ENCODE measurements at places on chromosomes 2 and 18. TPM values are rescaled to one million over a fixed set of nuclear protein-coding genes. Genes with fewer than 3 reads are reported as not detected.
A peak's percentile ranks its signal among the peaks of the same experiment; 100 is the strongest.

- no peak for DNase-seq
Measured at GRCh38 chr2:12809526-12809925, 92.8 kb downstream of the TRIB2 start.

- DNase-seq, result no peak
Measured at GRCh38 chr18:58497845-58498244, 131.0 kb downstream of the ALPK2 start.

DNA sequence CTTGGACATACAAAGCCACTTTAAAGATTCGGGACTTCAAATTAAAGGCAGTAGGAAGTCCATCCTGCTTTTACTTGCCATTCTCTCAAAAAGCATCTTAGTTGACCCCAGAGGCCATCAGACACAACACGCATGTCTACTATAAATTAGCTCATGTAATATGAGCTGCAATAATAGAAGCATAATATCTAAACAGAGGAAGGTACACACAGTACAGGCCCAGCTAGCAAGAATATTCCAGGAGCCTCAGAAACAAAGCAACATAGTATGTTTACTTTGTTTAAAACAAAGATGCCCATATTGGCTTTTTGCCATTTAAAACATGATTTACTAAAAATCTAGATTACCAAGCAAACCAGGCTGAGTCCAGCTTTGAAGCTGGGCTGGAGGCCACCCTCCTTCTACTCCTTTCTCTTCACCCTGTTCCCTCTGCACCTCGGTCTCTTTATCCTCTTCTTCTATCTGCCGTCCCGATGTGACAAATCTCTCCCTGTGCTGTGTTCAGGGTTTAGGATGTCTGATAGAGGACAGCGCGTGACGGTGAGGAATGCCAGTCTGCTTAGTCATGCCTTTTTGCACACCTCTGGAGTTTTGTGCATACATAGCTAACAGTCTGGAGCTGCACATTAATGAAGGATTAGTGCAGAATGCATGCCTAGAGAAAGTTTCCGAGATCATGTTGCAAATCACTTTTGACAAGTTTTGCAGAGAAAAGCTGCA lies 28.2 kb downstream of the DTNA start:
- DNase-seq, result no peak

- DNase-seq, result no peak
Measured at GRCh38 chr18:68676913-68677312, 38.0 kb downstream of the TMX3 start.

DNA sequence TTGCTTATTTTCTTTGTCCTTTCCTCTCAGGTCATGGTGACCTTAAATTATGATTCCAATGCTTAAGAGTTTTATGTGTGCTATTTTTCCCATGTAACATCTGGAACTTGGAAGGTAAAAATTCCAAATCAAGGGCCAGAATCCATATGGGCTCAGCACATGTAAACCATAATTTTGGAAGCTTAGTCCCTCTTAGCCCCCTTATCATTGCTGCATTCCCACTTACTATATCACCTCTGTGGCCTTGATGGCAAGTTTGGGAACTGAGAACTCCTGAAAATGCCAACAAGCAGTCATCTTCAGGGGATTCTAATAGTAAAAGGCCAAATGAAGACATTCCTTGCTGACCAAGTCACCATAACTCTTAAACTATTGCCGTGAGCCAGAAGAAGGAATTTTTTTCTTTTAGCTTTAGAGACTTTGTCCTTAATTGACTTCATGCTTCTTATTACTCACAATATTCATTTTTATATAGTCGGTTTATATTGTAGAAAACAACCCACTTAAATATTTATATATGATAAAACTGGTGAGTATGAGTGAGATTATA lies 251.4 kb downstream of the SLC8A1 start:
- no peak for DNase-seq

DNA sequence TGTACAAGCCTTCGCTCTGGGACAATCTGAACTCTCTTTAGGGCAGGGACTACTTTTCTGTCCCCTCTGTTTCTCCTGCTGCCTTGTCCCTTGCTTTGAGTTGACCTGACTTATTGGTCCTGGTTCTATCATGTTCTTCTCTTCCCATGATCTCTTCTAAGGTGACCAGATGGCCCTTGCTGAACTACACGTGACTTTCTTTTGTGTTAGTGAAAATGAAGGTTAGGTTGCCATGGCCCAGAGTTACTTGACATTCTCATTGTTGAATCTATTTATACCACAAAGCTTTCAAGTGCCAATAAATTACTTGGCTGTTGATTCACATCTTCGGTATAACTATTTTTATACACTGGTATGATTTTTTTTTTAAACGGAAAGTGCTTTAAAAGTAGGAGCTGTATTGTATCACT lies 24.4 kb downstream of the MRPL33 start:
- DNase-seq, result no peak

DNA sequence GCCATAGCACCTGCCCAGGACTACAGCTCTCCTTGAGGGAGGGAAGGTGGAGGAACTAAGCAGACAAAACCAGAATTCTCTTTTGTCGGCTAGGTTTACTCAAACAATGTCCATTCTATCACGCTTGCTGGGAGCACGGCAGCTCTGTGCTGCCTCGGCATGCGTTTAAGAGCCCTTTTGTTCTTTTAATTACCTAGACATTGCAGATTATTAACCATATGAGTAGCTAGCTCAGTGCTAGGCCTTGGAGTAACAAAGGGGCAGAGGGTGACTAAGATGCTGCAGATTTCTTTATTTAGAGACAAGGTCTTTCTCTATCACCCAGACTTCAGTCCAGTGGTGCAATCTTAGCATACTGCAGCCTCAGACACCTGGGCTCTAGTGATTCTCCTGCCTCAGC lies 11.1 kb downstream of the MSGN1 start:
- DNase-seq, result no peak

DNA sequence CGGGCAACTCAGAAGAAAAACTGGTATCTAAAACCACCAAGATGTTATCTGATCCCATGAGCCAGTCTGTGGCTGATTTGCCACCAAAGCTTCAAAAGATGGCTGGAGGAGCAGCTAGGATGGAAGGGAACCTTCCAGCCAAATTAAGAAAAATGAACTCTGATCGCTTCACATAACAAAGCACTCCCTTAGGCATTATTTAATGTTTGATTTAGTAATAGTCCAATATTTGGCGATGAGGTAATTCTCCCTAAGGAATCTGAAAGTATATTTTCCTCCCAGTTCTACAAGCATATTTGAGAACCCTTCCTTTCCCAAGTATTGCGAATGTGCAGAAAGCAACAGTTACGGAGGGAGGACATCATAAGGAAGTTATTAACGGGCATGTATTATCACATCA lies 156.6 kb downstream of the KCNJ3 start:
- no peak for DNase-seq

GRCh38 chr2:112259509-112260294 lies 4.9 kb upstream of the ZC3H8 start:
- DNase-seq, result peak; percentile 77

DNA sequence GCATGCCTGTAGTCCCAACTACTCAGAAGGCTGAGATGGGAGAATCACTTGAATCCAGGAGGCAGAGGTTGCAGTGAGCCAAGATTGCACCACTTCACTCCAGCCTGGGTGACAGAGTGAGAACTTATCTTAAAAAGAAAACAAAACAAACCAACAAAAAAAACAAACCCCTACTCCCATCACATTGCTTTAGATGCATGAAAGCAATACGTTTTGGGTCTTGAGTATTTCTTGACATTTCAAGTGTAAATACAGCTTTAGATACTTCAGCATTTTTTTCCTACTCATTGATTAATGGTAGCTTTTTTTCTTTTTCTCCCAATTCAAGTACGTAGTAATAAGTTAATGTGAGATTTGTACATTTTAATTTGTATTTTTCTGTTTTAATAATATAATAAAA lies 20.3 kb downstream of the RASGRP3 start:
- DNase-seq, result no peak

DNA sequence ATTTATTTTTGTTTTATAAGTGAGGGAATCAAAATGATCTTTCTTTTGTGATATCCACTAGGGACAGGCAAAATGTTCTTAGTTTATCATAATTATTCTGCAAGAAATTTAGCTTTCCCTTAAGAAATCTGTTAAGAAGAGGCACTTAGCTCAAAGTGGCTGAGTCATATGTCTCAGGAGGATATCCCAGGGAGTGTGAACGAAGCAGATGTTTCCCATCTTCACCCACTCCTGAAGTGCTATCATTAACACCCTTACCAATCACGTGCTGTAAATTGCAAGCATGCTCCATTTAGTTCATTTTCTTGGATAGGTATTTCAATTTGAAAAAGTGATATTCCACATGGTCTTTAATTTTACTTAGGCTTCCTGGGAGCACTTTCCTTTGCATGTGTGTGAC lies 774.3 kb upstream of the TMEFF2 start:
- DNase-seq, result no peak

DNA sequence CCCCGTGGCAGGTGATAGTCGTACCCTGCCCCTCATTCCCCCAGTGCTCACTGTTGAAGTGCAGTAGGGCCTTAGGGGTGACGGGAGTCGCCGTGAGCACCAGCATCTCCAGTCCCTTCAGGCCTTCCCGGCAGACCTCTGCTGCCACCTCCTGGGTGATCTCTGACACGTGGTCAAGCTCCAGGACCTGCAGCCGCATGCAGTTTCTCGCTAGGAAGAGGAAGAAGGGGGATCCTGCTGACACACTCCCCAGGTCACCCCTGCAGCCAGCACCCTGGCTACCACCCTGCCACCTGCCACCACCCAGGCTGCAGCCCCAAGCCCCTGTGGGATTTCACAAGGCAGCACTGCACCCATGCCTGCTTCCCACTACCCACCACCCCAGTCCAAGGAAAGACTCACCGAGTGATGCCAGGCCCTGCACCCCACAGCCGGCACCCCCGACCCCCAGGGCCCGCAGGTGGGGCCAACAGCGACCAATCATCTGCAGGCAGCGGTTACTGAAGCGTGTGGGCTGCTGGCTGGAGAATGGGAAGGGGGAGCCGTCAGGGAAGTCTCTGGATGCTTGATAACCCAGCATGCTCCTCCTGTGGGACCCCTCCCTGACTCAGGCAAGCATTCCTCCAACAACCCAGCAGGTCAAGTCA lies 23.8 kb downstream of the FBXO41 start:
- DNase-seq, result no peak

DNA sequence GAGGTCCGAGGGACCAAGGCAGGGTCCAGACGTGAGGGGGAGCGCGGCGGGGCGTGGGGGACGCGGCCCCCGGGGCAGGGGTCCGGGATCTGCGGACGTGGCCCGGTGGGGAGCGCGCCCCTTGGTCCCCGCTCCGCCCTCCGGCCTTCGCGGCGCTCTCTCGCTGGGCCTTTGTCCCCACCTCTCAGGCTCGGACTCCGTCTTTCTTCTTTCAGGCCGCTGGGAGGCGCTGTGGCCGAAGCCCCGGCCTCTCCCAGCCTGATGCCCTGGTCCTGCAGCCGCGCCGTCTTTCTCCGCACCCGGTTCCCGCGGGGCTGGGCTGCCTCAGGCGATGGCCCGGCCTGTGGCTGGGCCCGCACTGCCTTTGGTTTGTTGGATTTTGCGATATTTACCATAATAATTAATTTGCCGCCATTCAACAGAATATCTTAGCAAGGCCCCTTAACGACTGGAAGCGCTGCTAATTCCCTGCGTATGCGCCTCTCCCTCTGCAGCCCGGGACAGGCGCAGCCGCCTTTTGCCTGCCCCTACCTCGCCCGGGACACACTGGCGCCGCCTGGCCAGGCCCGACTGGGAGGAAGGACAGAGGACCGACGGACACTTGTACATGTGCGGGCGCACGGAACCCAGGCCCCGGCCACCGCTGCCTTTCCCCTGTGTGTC lies 10.8 kb downstream of the SIX3 start:
- DNase-seq, result peak; percentile 50

DNA sequence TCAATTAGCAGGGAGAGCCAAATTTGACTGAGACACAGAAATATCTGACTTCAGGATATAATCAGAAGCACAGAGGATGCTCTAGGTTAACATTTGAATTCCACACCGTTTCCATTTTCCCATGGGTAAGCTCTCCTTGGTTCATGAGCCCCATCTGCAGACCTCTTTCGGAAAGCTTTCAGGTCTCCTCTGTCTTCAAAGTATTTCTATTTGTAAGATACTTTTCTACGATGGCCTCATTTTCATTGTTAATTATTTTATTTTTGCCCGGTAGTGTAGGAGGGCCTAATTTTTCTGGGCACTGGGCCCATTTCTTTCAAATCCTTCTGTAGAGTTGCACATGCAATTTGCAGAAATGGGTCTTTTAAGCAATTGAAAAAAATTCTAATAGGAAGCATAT lies 53.8 kb downstream of the LRPPRC start:
- no peak for DNase-seq

GRCh38 chr18:33034945-33035344 lies 262.1 kb upstream of the KLHL14 start:
- no peak for DNase-seq

GRCh38 chr18:52409727-52410126 lies 69.7 kb downstream of the DCC start:
- DNase-seq, result no peak

DNA sequence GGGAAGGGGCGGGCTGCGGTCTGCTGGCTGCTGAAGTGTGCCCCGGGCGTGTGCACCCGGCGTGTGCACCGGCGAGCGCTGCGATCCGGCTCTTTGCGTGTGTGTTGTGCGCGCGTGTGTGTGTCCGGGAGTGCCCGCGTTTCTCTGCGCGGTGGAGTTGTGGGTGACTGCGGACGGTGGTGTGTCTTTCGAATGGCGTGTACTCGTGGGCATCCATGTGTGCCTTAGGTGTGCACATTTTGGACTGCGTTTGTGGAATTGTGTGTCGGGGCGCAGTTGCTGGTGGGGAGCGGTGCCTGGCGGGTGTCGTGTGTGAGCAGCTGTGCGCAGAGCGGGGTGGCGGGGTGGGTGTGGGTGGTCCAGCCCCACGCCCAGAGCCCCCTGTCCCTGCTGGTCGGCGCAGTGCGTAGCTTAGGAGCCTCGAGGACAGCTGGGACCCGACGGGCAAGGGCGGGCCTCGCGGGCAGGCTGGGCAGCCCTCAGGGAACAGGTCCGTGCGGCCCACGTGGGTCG lies 533 bp downstream of the HPCAL1 start:
- no peak for DNase-seq

Gene LAMA3
- polyA plus RNA-seq, result not detected

Gene RNF125
- polyA plus RNA-seq, result 8.9 TPM

Gene TAF1B
- polyA plus RNA-seq, result 8.1 TPM

Gene CPLX4
- polyA plus RNA-seq, result not detected

Gene DSC2
- not detected for polyA plus RNA-seq

Data from naive B cell (primary cell).